Psoas muscle (tissue), 8 donors: ENCODE measurements at places on chromosomes 13 and 19. TPM values are rescaled to one million over a fixed set of nuclear protein-coding genes. Genes with fewer than 3 reads are reported as not detected.

TMEM255B gene
- 2.0 TPM for total RNA-seq

KIR2DL1 gene
- not detected for total RNA-seq

- H3K27ac ChIP-seq = no peak overlapping the region
- H3K4me1 ChIP-seq = peaks cover 19% of the 10 kb centered on the region
- no peak overlapping the region for H3K4me3 ChIP-seq
- peaks cover 23% of the 10 kb centered on the region for H3K36me3 ChIP-seq
- DNase-seq = no peak
- no peaks in the 10 kb centered on the region for H3K27me3 ChIP-seq
These were observed 15.2 kb upstream of the ZNF543 start for GRCh38 chr19:57305056-57305455.

GRCh38 chr13:74907788-74908187, 574.2 kb downstream of the TBC1D4 start:
- no peak for DNase-seq
- no peak overlapping the region for H3K4me3 ChIP-seq
- H3K36me3 ChIP-seq = no peaks in the 10 kb centered on the region
